ENCODE measurements at places on chromosomes 4 and X.

GRCh38 chr4:123359449-123360315 lies 36.9 kb upstream of the SPRY1 start:
- DNase-seq: no peak

DNA sequence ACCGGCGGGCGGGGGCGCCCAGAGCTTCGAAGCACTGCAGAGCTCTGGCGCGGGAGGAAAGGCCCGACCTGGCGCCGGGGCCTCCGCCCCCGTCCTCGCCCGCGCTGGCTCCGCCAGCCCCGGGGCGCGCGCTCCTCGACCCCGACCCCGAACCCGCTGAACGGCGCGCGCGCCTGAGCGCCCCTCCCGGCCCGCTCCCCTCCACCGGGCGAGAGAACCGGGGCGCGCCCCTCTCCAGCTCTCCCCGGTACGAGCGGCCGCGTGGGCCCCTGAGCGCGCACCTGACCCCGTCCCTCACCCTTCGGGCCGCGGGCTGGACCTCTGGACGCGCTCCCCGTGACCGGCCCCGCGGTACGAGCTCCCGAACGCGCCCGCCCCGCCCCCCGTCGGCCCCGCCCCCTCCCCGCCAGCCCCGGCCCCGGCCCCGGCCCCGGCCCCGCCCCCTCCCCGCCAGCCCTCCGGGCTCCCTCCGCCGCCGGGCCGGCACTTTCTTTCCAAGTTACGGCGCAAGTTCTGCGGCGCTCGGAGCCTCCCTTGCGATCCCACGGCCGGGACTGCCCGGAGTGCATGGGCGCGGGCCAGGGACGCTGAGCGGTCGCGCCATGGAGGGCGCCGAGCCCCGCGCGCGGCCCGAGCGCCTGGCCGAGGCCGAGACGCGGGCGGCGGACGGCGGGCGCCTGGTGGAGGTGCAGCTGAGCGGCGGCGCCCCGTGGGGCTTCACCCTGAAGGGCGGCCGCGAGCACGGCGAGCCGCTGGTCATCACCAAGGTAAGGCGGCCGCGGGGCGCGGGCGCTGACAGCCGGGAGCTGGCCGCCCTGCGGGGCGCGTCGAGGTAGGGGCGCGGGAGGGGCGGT lies at the start of gene SHROOM2:
SHROOM2 (plus strand) TSS at position 486 of the 854 bp plus-strand sequence; CDS start at position 603, 117 bp downstream.
- no peak for DNase-seq

- peak; percentile 9 for DNase-seq
Observed at GRCh38 chrX:37594755-37595382, 23.4 kb downstream of the LANCL3 start.

DNA sequence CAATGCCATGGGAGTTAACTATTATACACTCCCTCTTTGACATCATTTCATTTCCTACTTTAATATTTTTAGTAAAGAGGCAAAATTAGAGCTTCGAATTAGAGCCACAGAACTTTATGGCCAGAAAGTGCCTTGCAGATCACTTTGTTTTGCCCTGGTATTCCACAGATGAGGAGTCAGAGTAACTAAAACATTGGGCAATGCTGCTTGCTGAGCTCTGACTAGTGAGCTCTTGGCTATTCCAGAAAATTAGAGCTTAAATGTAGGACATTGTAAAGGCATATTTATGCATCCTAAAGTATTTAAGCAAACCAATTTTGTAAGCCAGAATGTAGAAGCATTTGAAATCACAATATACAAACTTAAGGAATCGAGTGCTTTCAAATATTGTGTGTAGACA lies 6.3 kb upstream of the ZNF827 start:
- no peak for DNase-seq

- no peak for DNase-seq
Observed at GRCh38 chrX:40080894-40081678, 16.7 kb downstream of the BCOR start.

- DNase-seq: peak; percentile 61
Observed at GRCh38 chrX:13506574-13506973, 62.8 kb upstream of the EGFL6 start.
